ENCODE measurements at places on chromosomes 16 and 17. TPM values are rescaled to one million over a fixed set of nuclear protein-coding genes. Genes with fewer than 3 reads are reported as not detected.
A peak's percentile ranks its signal among the peaks of the same experiment; 100 is the strongest.

Gene CYBA
- 404 TPM for total RNA-seq

Gene WFDC1
- 6.5 TPM for total RNA-seq

Gene ST6GALNAC2
- total RNA-seq, result 20.8 TPM

Gene CHAD
- total RNA-seq, result not detected

Gene TBC1D28
- not detected for total RNA-seq

Gene CMTM3
- 34.6 TPM for total RNA-seq

Gene C17orf100
- total RNA-seq, result 1.5 TPM

- DNase-seq, result peak; percentile 96
These were observed 2.6 kb downstream of the PMP22 start for GRCh38 chr17:15262291-15263205.

GRCh38 chr17:44464037-44464436, 39.2 kb downstream of the GPATCH8 start:
- no peak for DNase-seq

DNA sequence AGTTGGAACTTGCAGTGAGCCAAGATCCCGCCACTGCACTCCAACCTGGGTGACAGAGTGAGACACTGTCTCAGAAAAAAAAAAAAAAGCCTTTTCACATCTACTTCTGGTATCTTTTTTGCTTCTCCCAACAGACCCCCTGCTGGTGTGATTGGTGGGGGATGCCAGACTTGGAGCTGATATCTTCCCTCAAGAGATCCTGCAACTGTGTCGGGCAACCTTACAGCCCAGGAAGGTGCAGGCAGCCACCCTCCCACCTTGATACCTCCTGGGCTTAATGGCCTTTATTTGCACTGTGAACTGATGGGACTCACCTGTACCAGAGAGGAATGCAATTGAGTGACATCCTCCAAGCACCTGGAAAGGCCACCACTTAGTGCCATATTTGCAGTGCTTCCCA, 142.3 kb downstream of the RGS9 start:
- DNase-seq, result no peak

- no peak for DNase-seq
These were observed 28.1 kb downstream of the OGFOD1 start for GRCh38 chr16:56479469-56479868.

DNA sequence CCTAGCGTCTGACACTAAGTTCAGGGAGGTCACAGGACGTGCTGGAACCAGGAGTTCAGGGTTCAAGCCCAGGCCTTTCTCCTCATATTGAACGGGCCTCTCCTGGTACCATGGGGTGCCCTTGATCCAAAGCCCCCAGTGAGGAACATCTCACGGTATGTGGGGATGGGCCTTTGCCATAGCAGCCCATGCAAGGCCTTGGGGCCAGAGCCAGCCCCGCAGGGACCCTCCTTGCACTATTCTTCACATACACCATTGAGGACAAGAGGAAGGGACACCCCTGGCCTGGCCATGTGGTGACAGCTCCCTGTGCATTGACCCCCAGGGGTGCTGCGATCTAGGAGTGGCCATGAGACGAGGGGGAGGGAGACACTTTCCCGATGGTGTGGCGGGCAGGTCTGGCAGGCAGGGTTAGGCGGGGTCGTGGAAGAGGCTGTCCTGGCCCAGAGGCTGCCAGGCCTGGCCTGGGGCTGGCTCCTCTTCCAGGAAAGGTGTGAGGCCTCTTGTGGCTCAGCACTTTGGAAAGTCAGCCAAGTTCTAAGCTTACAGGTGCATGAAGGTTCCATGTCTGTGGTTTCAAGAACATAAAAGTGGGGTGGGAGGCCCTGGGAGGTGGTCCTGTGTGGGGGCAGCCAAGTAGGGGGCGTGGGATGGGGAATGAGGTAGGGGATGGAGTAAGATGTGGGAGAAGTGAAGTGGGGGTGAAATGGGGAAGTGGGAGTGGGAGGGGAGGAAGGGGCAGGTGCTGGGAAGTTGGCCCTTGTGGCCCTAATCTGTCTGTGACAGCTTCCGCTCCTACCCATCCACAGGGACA, 88.7 kb upstream of the CBX4 start:
- DNase-seq, result no peak

DNA sequence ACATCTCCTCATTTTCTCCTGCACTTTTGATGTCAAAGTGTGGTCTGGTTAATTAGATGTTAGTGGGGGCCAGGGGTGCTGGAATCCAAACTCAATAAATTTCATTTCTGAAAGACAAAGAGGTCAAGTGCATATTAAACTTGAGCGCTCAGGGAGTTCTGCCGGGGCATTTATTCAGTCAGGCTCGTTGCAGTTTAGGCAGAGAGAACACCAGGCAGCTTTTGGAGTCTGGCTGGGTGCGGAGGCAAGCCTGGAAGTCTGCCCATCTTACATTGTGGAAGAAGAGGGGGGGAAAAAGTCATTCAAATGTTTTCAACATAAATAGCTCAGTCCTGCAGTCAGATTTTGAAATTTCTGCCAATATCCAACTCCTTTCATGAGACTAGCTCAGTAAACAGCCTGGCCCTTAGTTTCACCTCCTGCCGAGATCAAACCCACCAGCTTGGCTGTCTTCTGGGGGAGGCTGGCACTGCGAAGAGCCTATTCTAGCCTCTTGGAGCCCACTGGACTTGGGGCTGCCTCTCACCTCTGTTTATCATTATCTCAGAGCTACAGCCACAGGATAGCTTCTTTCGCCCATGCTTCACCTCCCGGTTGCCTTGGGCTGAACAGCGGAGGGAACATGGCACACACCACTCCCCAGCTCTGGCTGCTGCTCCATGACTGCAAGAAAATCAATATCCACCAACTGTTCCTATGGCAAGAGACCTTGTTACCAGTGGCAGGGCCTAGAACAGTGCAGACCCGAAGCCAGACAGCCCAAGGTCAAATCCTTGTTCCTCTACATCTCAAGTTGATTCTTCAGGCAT, 177.4 kb upstream of the CDH5 start:
- peak; percentile 93 for DNase-seq

- DNase-seq, result no peak
These were observed 5.6 kb upstream of the CIITA start for GRCh38 chr16:10871157-10871991.

DNA sequence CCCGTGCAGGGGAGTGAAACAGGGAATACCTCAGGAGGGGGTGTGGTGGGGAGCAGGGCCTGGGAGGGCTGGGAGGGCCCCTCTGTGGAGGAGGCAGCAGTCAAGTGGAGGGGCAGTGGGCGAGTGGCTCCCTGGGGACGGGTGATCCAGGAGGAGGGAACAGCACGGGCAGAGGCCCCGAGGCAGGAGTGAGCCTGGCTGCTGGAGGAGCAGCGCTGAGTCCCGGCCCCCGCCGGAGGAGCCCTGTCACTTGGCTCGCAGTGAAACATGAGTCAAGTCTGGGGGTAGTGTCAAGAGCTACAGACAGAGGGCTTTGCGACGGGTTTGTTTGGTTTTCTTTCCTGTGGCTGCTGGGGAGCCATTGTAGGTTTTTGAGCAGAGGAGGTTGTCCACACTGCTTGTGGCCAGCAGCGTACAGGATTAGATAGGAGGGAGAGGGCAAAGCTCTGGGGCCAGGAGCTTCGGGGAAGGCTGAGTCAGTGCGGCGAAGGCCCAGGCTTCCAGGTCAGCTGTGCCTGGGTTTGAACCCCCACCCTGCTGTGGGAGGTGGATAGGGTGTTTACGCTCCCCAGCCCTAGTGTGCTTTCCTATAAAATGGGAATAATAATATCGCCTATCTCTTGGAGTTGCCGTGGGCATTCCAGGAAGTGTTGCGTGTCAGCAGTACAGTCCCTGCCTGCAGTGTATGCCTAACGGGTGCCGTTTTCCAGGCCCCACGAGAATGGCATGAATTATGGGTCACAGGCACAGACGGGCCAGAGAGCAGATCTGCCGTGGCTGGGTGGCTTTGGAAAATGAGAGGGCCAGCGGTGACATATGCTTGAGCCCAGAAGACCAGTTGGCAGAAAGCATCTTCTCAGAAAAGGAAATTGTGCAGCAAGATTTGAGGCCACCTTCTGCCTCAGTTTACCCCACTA, 115.9 kb upstream of the CIBAR2 start:
- peak; percentile 63 for DNase-seq

DNA sequence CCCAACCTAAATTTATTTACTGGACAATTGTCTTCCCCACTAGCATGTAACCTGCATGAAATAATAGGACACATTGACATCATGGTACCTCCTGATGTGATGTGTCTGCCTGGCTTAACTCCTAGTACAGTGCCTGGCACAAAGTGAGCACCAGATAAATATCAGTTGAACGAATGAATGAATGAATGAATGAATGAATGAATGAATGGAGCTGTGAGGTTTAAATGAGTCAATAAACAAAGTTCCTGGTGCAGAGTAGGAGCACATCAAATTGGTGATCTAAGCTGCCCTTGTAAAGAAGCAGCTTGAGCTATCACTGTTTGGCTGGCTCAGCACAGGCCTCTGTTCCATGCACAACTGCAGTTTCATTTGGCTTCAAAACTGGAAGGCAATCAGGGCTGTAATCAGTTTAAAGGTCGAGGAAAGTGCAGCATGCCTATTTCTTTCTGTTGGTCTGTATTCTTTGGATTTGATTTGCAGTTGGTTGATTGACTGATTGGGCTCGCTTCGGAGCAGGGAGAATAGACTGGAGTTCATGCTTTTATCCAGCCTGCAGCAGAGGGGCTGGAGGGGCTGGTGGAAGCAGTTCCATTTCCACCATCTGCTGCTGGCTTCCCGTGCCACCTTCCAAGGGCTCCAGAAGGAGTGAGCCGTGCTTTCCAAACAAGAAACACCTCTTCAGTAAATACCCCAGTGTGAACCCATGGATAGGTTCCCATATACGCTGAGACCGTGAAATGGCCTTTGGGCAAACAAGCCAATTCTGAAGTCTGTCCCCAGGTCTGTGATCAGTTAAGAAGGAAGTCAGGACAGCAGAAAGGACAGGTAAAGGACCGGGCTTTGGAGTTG, 54.6 kb downstream of the GPRC5B start:
- DNase-seq, result no peak

DNA sequence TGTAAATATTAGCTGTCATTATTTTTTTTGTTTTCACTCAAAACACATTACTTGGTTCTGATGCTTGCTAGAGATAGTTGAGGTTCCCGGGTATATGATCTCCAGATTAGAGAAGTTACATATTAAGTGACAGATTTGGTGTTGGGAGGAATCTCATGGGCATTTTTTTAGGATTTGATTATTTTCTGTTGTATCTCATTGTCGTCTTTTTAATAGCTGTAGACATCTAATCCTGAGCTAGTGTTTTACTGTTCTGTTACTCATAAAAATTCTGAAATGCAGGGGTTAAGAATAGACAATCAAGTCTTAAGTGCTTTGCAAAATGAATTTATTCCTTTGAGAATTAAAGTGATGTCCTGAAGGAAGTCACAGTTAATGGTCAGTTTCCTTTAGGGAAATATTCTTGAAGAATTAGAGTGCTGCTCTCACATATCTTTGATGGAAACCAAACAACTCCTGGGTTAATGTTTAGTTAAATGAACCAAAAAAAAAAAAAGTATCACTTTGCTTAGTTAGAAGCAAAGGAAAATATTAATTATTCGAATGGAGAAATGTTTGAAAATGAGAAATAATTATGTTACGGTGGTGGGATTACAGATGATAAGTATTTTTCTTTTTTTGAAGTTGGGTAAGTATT, 251.7 kb upstream of the CACNG5 start:
- no peak for DNase-seq

GRCh38 chr17:21339011-21339410, 37.1 kb upstream of the KCNJ12 start:
- DNase-seq, result no peak

- no peak for DNase-seq
These were observed 5.5 kb downstream of the OR1A1 start for GRCh38 chr17:3213001-3213400.

DNA sequence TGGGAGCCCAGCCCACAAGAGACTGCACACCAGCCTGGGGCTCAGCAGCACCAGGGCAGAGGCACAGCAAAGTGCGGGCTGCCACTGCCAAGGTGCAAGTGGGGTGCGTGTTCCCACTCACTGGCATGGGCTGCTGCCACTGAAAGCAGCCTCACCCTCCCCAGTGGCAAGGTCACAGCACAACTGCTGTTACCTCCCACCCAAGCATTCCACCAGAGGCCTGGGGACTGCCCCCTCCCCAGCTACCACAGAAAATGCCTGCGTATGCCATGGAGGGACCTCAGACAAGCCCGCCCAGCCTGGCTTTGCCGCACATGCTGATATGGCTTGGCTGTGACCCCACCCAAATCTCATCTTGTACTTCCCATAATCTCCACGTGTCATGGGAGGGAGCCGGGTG, 33.1 kb downstream of the MEAK7 start:
- no peak for DNase-seq

- peak; percentile 42 for DNase-seq
These were observed 785 bp downstream of the UBALD1 start for GRCh38 chr16:4613636-4614570.

GRCh38 chr17:48149787-48150463, 42.4 kb downstream of the SNX11 start:
- DNase-seq, result no peak

- no peak for DNase-seq
These were observed 1007.5 kb upstream of the EEF2KMT start for GRCh38 chr16:6105115-6105514.

DNA sequence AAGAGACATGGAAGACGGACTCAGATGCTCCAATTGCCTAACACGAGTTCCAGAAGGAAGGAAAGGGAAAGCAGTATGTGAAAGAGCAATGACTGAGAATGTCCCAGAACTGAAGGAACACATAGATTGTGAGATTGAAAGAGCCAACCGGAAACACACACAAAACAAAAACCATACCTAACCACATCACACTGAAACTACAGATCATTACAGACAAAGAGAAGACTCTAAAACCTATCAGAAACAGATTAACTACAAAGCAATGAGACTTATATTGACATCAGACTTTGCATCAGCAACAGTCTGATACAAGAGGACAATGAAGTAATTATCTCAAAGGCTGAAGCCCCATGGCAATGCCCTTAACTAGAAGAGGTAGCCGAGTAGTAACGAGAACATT, 45.6 kb upstream of the CLEC18B start:
- no peak for DNase-seq

- DNase-seq, result no peak
These were observed 241.9 kb downstream of the SLC39A11 start for GRCh38 chr17:72850410-72851118.

DNA sequence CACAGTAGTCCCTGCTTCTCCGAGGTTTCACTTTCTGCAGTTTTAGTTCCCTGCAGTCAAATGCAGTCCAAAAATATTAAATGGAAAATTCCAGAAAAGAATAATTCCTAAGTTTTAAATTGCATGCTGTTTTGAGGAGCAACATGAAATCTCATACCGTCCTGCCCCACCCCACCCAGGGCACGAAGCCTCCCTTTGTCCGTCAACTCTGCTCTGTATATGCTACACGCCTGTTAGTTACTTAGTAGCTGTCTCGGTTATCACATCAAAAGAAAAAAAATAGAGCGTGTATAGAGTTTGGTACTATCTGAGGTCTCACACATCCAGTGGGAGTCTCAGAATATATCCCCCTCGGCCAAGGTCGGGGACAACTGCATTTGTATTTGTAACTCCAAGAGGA, 129.4 kb upstream of the NOL11 start:
- no peak for DNase-seq

All from lung (tissue), 17 donors.